ENCODE measurements at places on chromosomes 5 and 9. TPM values are rescaled to one million over a fixed set of nuclear protein-coding genes. Genes with fewer than 3 reads are reported as not detected.

Gene IFNA21
- not detected for total RNA-seq

- H3K36me3 ChIP-seq, result no peaks in the 10 kb centered on the region
- no peak for DNase-seq
- H3K4me3 ChIP-seq, result no peak overlapping the region
- no peak overlapping the region for H3K27ac ChIP-seq
- no peaks in the 10 kb centered on the region for H3K4me1 ChIP-seq
- peaks cover 7% of the 10 kb centered on the region for H3K27me3 ChIP-seq
These were observed 457.3 kb downstream of the DMAC1 start for GRCh38 chr9:7342229-7342628.

GRCh38 chr5:177421062-177421798 is 5.2 kb upstream of the GRK6 start:
- H3K27me3 ChIP-seq, result peaks cover 2% of the 10 kb centered on the region
- peaks cover 17% of the 10 kb centered on the region for H3K4me1 ChIP-seq
- DNase-seq, result no peak
- H3K36me3 ChIP-seq, result no peaks in the 10 kb centered on the region

DNA sequence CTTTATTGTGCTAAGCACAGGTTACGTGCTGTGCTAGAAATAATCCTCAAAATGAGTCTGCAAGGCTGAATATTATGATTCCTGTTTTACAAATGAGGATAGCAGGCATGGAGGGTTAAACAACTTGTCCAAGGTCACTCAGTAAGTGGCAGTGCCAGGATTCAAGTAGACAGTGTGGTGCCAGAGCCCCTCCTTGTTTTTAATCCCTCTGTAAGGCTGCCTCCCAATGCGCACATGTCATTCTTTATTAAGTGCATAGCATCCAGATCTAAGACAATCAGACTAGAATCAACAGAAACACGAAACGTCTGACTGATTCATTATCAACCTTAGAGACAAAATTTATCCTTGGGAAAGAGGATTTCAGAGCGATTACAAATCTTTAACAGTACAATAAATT is 199.6 kb downstream of the SMARCA2 start:
- H3K27me3 ChIP-seq, result no peaks in the 10 kb centered on the region
- no peak overlapping the region for H3K27ac ChIP-seq
- H3K36me3 ChIP-seq, result no peaks in the 10 kb centered on the region
- DNase-seq, result no peak

Data from activated T-helper 1 cell treated with anti-CD3 and anti-CD28 coated beads, Interleukin-12 subunit alpha, Interleukin-12 subunit beta, Interleukin-2, Interleukin-4 antibody, amounts not matched to agents 30 ng/mL and 10 ng/mL and 1 ng/mL, durations not matched to agents 14 hours and 24 hours and 36 hours (primary cell).